Sigmoid colon (tissue), 7 donors: ENCODE measurements at places on chromosomes 7 and 10. TPM values are rescaled to one million over a fixed set of nuclear protein-coding genes. Genes with fewer than 3 reads are reported as not detected.

The C7orf57 gene
- total RNA-seq = not detected

- no peak overlapping the region for H3K27ac ChIP-seq
- no peaks in the 10 kb centered on the region for H3K36me3 ChIP-seq
Observed at GRCh38 chr10:22986771-22987542, 59.1 kb downstream of the ARMC3 start.

The CLCN1 gene
- total RNA-seq = not detected

GRCh38 chr10:113169111-113169510 lies 219.1 kb downstream of the TCF7L2 start:
- peaks cover 9% of the 10 kb centered on the region for H3K36me3 ChIP-seq
- no peak overlapping the region for H3K27ac ChIP-seq
- H3K27me3 ChIP-seq = no peaks in the 10 kb centered on the region
- H3K4me1 ChIP-seq = no peaks in the 10 kb centered on the region
- no peak overlapping the region for H3K4me3 ChIP-seq

- H3K27ac ChIP-seq = no peak overlapping the region
- no peaks in the 10 kb centered on the region for H3K27me3 ChIP-seq
- no peak overlapping the region for H3K4me3 ChIP-seq
- no peaks in the 10 kb centered on the region for H3K36me3 ChIP-seq
- H3K4me1 ChIP-seq = no peaks in the 10 kb centered on the region
Observed at GRCh38 chr7:7271094-7271874, 88.9 kb downstream of the C1GALT1 start.

GRCh38 chr10:105763611-105764010 lies 1122.5 kb downstream of the SORCS3 start:
- H3K27ac ChIP-seq = no peak overlapping the region
- no peaks in the 10 kb centered on the region for H3K4me1 ChIP-seq
- no peak for DNase-seq
- no peaks in the 10 kb centered on the region for H3K27me3 ChIP-seq
- H3K4me3 ChIP-seq = no peak overlapping the region
- no peaks in the 10 kb centered on the region for H3K36me3 ChIP-seq

The TEX36 gene
- total RNA-seq = not detected

DNA sequence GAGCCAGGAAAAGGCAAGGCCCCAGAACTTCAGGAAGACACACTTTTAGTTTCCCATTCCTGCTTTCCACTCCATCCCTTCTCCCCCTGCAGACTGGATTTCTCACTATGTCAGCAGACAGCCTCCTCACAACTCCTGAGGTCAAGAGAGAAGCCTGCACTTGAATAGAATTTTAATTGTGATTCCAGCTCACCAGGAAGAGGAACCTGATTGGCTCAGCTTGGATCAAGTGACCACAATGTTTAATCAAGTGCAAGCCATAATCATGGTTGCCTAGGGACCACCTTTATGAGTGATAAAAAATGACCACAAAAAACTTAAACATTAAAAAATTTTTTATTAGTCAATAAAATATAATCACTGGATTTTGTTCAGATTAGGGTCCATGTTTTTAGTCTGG lies 244.7 kb upstream of the RHOBTB1 start:
- no peak overlapping the region for H3K27ac ChIP-seq
- H3K36me3 ChIP-seq = no peaks in the 10 kb centered on the region
- H3K4me1 ChIP-seq = no peaks in the 10 kb centered on the region
- H3K27me3 ChIP-seq = no peaks in the 10 kb centered on the region
- H3K4me3 ChIP-seq = no peak overlapping the region

GRCh38 chr7:116443101-116443523 lies 56.4 kb upstream of the CAV2 start:
- H3K27ac ChIP-seq = peak overlapping the region; percentile 59
- H3K27me3 ChIP-seq = no peaks in the 10 kb centered on the region
- DNase-seq = no peak

GRCh38 chr7:28784171-28784902 lies 173.8 kb downstream of the TRIL start:
- H3K4me1 ChIP-seq = peaks cover 21% of the 10 kb centered on the region
- no peak for DNase-seq
- H3K36me3 ChIP-seq = no peaks in the 10 kb centered on the region

- no peaks in the 10 kb centered on the region for H3K36me3 ChIP-seq
- H3K27me3 ChIP-seq = no peaks in the 10 kb centered on the region
- no peak overlapping the region for H3K4me3 ChIP-seq
- no peak for DNase-seq
- H3K27ac ChIP-seq = no peak overlapping the region
Observed at GRCh38 chr7:85851571-85852193, 664.8 kb upstream of the SEMA3D start.

The EFCAB10 gene
- total RNA-seq = not detected

GRCh38 chr10:4354382-4354812 lies 471.6 kb upstream of the AKR1E2 start:
- H3K27ac ChIP-seq = peak overlapping the region; percentile 74
- H3K4me3 ChIP-seq = no peak overlapping the region
- H3K27me3 ChIP-seq = no peaks in the 10 kb centered on the region
- no peak for DNase-seq
- H3K4me1 ChIP-seq = peaks cover 31% of the 10 kb centered on the region
- H3K36me3 ChIP-seq = no peaks in the 10 kb centered on the region

The CALML3 gene
- not detected for total RNA-seq

DNA sequence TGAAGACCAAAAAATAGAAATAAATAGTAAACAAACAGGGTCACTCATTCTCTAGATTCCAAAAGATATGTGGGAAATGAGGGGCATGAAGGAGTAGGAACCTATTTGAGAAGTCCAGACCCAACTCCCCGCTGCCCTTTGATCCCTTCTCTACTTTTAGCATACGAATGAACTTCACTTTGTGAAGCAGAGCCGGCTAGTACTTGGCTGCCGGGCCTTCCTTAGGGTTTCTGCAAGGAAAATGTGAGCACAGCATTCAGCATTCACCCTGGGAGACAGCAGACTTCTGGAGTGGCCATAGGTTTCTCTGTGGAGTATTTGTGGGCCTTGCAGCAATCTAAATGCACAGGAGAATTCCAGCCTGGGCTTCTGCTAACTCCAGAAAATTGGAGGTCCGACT lies 76.3 kb upstream of the PRKAR2B start:
- no peaks in the 10 kb centered on the region for H3K4me1 ChIP-seq
- no peaks in the 10 kb centered on the region for H3K36me3 ChIP-seq
- H3K27me3 ChIP-seq = no peaks in the 10 kb centered on the region
- DNase-seq = no peak

The PRKCQ gene
- total RNA-seq = 0.71 TPM

The PIK3CG gene
- total RNA-seq = 4.5 TPM

The NXPH1 gene
- not detected for total RNA-seq

The GAD2 gene
- total RNA-seq = not detected

The RSU1 gene
- 94.7 TPM for total RNA-seq

The FBXO24 gene
- total RNA-seq = 0.71 TPM

- no peak overlapping the region for H3K4me3 ChIP-seq
- DNase-seq = no peak
- H3K27me3 ChIP-seq = no peaks in the 10 kb centered on the region
- H3K4me1 ChIP-seq = no peaks in the 10 kb centered on the region
- no peaks in the 10 kb centered on the region for H3K36me3 ChIP-seq
- no peak overlapping the region for H3K27ac ChIP-seq
Observed at GRCh38 chr10:111445667-111446066, 368.8 kb downstream of the ADRA2A start.

GRCh38 chr7:92884218-92884617 lies 47.8 kb upstream of the CDK6 start:
- H3K27me3 ChIP-seq = no peaks in the 10 kb centered on the region
- no peak overlapping the region for H3K4me3 ChIP-seq
- H3K4me1 ChIP-seq = no peaks in the 10 kb centered on the region
- no peaks in the 10 kb centered on the region for H3K36me3 ChIP-seq
- no peak for DNase-seq
- no peak overlapping the region for H3K27ac ChIP-seq

The TWIST1 gene
- total RNA-seq = 4.4 TPM

The SERPINE1 gene
- total RNA-seq = 21.3 TPM

DNA sequence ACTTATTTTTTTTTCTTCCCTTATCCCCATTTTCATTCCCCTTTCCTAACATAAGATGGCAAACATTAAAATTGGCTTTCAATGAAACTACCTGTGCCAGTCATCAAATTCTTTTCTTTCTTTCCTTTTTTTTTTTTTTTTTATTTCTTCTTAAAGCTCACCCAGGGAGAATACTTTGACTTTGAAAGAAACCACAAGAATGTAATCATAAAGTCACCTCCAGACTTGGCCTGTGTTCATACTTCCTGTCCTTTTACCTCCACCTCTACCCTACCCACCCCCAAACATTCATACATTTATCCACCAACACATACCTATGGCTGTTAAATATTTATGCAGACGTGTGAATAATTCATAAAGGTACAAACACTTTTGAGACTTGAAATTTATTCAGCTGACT lies 254.6 kb downstream of the SLC25A13 start:
- no peak overlapping the region for H3K4me3 ChIP-seq
- H3K4me1 ChIP-seq = no peaks in the 10 kb centered on the region
- no peaks in the 10 kb centered on the region for H3K36me3 ChIP-seq
- H3K27ac ChIP-seq = no peak overlapping the region
- no peaks in the 10 kb centered on the region for H3K27me3 ChIP-seq

GRCh38 chr7:69883399-69883891 lies 285.2 kb downstream of the AUTS2 start:
- H3K27ac ChIP-seq = no peak overlapping the region
- DNase-seq = no peak
- H3K4me1 ChIP-seq = peaks cover 13% of the 10 kb centered on the region

The VSTM2A gene
- 2.6 TPM for total RNA-seq

DNA sequence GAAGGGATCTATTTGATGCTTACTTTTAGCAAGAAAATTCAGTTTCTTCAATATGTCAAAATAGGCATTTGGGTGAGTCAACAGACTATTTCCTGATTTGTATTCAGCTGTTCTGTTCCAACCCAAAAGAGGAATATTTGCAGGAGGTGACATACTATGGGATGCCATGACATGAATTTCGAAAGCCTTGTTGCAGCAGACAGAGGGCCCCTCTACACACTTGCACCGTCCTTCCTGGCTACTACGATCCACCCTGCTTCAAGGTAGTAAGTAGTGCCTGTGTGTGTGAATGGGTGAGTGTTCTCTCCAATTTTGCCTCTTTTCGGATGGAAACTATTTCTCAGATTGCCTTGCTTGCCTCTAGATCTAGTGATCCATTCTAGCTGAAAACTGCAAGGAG lies 413.0 kb upstream of the ADARB2 start:
- H3K27ac ChIP-seq = no peak overlapping the region
- no peak for DNase-seq
- no peaks in the 10 kb centered on the region for H3K27me3 ChIP-seq

GRCh38 chr10:20677340-20677739 lies 219.8 kb downstream of the NEBL start:
- H3K4me3 ChIP-seq = no peak overlapping the region
- no peak for DNase-seq
- H3K27ac ChIP-seq = no peak overlapping the region
- peaks cover 5% of the 10 kb centered on the region for H3K4me1 ChIP-seq
